ENCODE measurements at places on chromosomes 4 and X. TPM values are rescaled to one million over a fixed set of nuclear protein-coding genes. Genes with fewer than 3 reads are reported as not detected.

DNA sequence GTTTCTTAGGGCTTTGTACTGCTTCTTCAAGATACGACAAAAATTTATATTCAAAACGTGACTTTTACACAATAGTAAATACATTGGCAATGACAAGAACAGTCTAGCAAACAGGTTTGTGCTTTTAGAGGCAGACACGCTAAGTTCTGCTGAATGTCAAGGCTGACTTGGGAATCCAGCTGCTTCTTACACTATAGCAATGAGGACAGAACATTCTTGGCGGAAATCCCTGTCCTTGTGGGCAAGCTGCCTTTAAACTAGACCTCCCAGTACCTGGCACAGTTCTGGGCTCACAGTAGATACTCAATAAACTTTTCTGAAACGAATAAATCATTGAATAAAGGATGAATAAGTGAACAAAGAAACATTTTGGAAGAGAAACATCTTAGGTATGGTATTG lies 148.2 kb downstream of the RASL11B start:
- no peak overlapping the region for H3K27ac ChIP-seq
- H3K36me3 ChIP-seq, result no peaks in the 10 kb centered on the region
- peaks cover 26% of the 10 kb centered on the region for H3K4me1 ChIP-seq
- H3K4me3 ChIP-seq, result no peak overlapping the region
- H3K27me3 ChIP-seq, result no peaks in the 10 kb centered on the region

The FAM9C gene
- not detected for polyA plus RNA-seq

DNA sequence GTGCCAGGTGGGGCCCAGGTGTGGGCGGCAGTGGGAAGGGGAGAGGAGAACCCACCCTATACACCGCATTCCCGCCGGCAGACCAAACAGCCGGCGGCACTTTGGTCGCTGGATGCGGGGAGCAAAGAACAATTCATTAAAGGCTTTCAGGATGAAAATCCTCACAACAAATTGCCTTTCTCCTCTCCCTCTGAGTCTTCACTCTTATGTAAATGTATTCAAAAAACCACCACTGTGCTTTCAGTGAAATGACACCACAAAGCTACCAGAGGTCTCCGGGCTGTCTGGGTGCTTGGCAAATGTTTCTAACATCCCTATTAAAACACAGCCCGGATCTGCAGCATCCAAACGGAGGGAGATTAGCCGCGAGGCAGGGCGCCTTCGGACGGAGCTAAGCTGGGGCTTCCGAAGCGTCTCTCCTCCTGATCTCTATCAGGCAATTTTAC lies 171.8 kb upstream of the TBL1X start:
- no peaks in the 10 kb centered on the region for H3K27me3 ChIP-seq
- no peaks in the 10 kb centered on the region for H3K36me3 ChIP-seq
- no peak for DNase-seq
- no peaks in the 10 kb centered on the region for H3K4me1 ChIP-seq

The MAGEA8 gene
- polyA plus RNA-seq, result not detected

- no peak overlapping the region for H3K4me3 ChIP-seq
- no peaks in the 10 kb centered on the region for H3K36me3 ChIP-seq
- H3K27ac ChIP-seq, result no peak overlapping the region
- DNase-seq, result no peak
Observed at GRCh38 chr4:29853833-29854232, 866.3 kb upstream of the PCDH7 start.

DNA sequence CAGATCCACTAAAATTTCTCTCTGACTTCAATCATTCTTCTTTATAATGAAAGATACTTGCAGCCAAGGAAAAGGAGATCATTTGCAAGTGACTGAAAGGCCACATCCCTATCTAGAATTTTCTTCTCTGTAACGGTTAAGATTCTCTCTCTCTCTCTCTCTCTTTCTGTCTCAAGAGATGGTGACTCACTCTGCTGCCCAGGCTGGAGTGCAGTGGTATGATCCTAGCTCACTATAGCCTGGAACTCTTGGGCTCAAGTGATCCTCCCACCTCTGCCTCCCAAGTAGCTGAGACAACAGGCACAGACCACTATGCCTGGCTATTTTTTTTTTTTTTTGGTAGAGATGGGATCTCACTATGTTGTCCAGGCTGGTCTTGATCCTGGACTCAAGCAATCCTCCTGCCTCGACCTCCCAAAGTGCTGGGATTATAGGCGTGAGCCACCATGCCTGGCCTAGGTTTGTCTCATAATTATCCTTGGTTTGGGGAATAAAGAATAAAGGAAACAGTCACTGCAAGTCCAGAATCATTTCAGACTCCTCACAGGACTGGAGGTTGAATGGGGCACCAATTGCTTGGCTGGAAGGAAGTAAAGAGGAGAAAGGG lies 33.3 kb upstream of the GALNT7 start:
- no peak overlapping the region for H3K27ac ChIP-seq
- H3K27me3 ChIP-seq, result no peaks in the 10 kb centered on the region
- no peaks in the 10 kb centered on the region for H3K36me3 ChIP-seq
- H3K4me1 ChIP-seq, result no peaks in the 10 kb centered on the region
- H3K4me3 ChIP-seq, result no peak overlapping the region

The PORCN gene
- polyA plus RNA-seq, result 18.2 TPM

The LINC00632 gene
- not detected for polyA plus RNA-seq
